ENCODE measurements at places on chromosomes 12 and 14.

- DNase-seq: peak; percentile 91
These were observed 148.7 kb downstream of the SMOC1 start for GRCh38 chr14:70027785-70028428.

DNA sequence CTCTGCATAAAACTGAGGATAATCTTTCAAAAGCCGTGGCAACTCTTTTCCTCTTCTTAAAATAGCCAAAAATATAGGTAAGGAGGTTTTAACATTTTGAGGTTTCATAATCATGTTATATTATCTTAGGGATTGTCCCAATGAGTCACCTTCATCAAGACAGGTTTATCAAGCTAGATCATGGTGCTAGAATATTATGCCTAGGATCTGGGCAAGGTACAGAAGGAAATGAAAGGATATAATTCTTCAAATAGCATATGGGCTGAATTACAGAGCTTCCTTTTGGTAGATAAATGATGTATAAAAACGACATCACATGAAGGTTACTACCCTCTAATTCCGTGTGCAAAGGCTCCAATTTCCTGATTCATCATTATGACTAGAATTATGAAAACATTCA is 28.6 kb upstream of the TBC1D15 start:
- no peak for DNase-seq

GRCh38 chr14:65846196-65846868 is 433.8 kb downstream of the FUT8 start:
- DNase-seq: no peak

DNA sequence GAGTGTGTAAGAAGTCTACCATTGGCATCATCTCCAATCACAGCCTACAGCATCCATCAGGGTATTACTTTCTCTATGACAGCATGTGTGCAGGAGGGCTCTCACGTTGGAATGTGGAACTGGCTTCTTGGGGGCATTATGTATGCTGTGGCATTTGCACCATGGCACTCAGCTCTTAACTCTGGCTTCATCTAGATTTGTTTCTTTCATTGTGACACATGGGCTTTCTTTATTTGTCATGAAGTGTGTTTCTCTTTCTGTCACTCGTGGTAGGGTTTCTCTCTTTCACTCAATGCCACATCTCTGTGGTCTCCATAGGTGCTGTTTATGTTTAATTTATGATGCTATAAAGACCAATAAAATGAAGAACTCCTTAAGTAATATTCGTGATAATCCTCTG is 191.2 kb upstream of the GARIN2 start:
- DNase-seq: no peak

- DNase-seq: peak; percentile 29
These were observed 6.8 kb downstream of the SIX6 start for GRCh38 chr14:60515511-60516289.

DNA sequence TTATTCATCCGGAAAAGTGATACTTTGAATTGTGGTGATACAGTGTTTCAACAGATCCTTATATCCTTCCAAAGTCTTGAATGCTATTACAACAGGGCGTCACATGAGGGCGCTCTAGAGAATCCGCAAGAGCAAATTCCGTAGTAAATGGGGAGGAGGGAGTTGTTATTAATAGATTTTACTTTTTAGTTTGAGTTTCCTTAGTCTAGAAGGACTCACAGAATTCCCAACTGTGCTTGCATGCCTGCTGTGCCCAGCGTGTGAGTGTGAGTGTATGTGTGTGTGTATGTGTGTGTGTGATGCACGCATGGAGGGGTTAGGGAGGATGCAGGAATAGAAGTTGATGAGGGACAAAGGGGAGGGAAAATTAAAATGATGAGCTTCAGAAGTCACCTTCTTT is 375.3 kb downstream of the C12orf75 start:
- DNase-seq: peak; percentile 52

GRCh38 chr12:75137896-75138295 is 71.7 kb downstream of the KCNC2 start:
- DNase-seq: no peak

- DNase-seq: no peak
These were observed 10.0 kb upstream of the PKP2 start for GRCh38 chr12:32906399-32907165.

GRCh38 chr12:106245767-106246166 is 2.1 kb downstream of the CKAP4 start:
- DNase-seq: no peak

- DNase-seq: no peak
These were observed 13.4 kb downstream of the GPRC5D start for GRCh38 chr12:12938541-12938940.

DNA sequence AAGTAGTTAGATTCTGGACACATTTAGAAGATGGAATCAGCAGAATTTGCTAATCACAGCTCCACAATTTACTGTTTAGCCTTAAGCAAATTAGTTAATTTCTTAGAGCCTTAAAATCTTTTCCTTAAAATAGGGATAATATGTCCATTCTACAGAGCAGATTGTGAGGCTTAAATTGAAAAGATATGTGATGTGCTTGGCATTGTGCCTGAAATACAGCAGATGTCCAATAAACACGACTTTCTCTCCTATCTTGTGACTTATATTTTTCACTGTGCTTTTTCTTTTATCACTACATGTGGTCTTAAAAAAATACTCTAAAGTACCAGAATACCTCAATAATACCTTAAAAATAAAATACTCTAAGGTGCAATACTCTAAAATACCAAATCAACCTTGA is 30.6 kb downstream of the CCER1 start:
- no peak for DNase-seq

DNA sequence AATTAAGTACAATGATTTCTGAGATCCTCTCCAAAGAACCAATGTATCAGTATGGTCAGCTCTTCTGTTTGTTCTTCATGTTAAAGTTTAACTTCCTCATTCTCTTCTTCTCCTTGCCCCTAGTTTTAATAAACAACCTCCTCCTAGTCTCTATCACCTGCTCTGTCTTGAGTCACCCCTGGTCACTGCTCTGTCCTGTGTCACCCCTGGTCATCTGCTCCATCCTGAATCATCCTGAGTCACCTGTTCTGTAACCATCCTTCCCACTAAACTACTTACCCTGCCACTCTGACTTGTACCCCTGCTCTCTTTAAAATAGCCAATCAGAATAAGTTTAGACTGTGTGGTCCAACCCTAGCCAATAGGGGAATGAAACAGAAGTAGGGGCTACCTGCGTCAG is 100.5 kb downstream of the ALG10B start:
- no peak for DNase-seq

DNA sequence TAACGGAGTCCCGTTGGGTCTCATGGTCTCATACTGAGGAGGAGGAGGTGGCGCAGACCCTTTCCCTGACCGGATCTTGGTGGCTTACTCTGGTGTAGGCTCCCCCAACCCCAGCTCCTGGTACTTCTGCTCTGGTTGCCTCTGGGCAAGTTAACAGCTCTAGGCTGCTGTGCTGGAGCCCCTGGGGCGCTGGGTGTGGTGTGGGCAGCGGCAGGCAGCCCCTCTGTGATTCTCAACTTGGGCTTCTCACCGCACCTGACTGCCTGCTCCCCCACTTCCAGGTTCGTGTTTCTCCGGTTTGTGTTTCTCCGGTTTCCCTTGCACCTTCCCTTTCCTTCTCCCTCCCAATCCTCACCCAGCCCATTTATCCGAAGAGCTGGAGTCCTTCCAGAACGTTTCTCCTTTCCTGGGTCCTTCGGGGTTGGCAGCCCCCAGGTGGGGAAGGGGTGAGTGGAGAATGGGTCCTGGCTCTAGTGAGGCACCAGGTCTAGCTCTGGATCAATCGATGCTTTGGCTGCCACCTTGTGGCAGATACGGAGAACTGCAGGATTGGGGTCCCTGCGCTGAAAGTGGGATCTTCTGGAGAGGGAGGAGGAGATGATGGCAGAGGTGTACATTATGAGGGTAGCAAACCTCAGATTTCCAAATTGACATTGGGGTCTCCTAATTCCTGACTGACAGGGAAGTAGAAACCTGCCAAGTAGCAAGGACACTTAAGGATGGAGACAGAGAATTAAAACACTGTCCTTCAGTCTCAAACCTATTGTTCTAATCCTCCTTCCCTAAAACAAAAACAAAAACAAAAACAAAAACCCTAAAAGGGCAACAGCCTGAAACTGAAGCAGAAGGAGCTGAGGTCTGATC is 8.3 kb downstream of the CISTR start:
- peak; percentile 86 for DNase-seq

DNA sequence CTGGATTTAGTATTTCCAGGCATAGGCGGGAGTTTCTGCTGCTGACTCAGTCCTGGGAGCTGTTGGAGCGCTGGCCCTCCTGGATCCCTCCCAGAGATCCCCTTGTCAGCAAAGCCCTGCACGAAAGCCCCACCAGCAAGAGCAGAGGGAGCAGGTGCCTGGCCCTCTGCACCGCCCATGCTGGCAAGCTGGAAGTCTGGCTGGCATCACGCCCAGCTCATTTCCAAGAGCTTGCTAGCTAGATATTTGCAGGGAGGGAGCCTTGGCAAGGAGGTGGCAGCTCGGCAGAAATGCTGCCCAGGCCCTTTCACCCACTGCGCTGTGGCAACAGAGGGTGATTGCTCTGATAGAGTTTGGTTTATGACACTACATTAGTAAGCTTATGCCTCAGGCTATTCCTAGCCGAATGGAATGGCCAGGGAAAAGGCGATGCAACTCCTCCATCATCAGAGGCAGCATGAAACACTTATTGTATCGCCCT is 193.9 kb downstream of the EMP1 start:
- peak; percentile 70 for DNase-seq

- DNase-seq: no peak
These were observed 52.5 kb downstream of the HSP90AA1 start for GRCh38 chr14:102034301-102034700.

GRCh38 chr12:57803319-57803893 is 15.1 kb downstream of the AVIL start:
- DNase-seq: peak; percentile 85

DNA sequence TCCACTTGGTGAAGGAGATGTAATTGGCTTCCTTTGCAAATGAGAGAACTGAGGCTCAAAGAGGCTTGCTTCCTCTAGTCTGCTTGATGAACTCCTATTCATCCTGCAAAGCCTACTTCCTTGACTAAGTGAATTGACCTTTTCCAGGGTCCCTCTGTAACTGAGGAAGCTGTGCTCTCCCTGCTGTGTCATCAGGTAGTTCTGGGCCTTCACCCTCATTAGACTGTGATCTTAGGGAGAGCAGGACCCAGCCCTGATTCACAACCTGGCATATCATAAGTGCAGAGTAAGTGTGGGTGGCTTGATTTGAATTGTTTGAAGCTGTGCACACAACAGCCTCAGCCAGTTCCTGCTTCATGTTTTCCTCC is 16.3 kb downstream of the ASB2 start:
- DNase-seq: no peak

GRCh38 chr12:94768398-94769046 is 118.2 kb upstream of the TMCC3 start:
- DNase-seq: no peak

DNA sequence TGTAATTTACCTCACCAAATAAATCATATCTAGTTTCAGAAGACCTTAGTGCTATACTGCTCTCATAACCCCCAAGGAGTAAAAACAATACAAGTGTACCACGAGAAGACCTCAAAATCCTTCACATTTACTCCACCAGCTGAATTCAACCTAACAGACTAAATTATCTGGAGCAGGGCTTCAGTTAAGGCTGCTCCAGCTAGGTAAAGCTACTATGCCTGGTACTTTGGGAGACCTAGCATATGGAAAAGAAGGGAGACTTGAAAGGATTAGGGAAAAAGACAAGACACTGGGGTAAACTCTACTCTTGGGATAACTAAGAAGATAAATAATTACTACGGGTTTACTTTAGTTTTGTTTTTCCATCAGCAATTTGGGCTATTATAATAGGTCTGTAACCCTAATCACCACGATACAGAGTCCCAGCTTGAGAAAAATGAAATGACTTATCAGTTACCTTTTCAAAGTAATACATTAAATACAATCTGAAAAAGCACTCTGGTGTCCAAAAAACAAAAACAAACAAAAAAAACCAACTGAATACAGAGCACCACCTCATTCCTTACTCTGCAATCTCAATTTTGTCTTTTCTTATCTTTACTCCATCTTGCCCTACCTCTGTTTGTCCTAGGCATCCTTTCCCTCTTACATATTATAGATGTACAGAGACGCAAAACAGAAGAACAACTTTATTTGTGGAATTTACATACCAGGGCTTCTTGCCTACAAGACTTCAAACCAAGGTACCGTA is 2.1 kb downstream of the EML5 start:
- DNase-seq: no peak

DNA sequence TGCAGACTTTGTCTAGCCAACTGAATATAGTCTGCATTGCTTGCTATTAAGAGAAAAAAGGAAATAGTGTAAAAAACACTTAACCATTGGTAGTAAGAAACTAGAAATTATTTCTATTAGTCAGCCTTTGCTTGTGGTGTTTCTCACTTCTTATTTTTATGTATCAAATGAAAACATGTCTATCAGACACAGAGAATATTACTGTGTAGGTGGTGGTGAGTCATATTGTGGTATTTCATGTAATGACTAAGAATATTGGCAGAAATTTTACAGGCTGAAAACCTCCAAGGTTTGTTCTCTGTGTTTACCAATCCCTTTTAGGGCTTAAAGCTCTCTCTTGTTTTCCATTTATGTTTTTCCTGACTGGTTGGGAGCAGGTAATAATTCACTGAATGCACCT is 87.2 kb downstream of the DAAM1 start:
- DNase-seq: no peak

GRCh38 chr14:100467939-100468338 is 119.3 kb downstream of the BEGAIN start:
- no peak for DNase-seq

DNA sequence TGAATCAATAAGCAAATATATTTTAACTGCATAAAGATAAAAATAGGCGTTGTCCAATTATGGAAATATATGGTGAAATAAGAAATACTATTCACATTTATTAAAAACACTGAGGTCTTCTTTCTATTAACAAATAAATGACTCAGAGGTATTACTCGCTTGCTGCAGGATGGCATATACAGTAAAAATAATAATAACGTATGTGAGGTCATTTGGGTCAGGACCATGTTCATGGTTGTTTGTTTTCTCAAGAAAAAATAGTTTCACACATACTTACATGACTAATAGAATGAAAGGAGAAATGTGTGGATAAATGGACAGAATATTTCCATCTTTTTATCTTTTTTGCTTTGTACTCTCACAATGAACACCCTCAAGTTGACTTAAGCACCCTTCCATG is 46.5 kb upstream of the RTL1 start:
- DNase-seq: no peak

DNA sequence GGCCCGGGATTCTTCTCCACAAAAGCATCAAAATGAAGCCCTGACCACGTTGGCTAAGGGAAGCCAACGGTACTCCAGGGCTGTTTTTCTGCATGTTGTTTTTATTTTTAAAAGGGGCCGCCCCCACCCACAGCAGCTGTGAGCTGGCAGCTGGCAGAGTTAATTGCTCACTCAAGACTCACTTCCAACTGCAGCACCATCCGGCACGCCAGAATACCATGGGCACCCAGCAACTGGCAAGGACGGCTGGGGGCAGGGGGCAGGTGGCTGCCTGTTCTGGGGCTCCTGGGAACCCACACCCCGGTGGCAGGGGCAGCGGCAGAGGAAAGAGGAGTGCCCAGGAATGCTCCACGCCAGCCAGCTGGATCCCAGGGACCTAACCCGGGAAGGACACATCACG is 44.3 kb downstream of the NCOR2 start:
- DNase-seq: no peak

GRCh38 chr12:57741844-57742738 is 2.7 kb upstream of the TSPAN31 start:
- DNase-seq: no peak

- DNase-seq: no peak
These were observed 16.3 kb downstream of the GXYLT1 start for GRCh38 chr12:42128327-42128726.

GRCh38 chr12:53530920-53531319 is 23.6 kb upstream of the NPFF start:
- no peak for DNase-seq

Measured in iPS-NIHi11 (cell line).